T-helper 1 cell treated with Interleukin-12 subunit alpha and Interleukin-12 subunit beta and Interleukin-4 antibody, amounts not matched to agents 30 ng/mL and 1 ng/mL, for 36 hours (primary cell): ENCODE measurements at places on chromosomes 6 and 20. TPM values are rescaled to one million over a fixed set of nuclear protein-coding genes. Genes with fewer than 3 reads are reported as not detected.

Gene LST1
- 149 and 171 TPM in 2 replicates for total RNA-seq

Gene ZNF334
- total RNA-seq: 1.3 and 1.6 TPM in 2 replicates

Gene COL9A3
- total RNA-seq: 0.15 TPM in 1 of 2 replicates, not detected in the other

Gene ELOVL4
- 2.1 and 2.3 TPM in 2 replicates for total RNA-seq

Gene OR2J3
- not detected in 2 replicates for total RNA-seq

Gene MEI4
- total RNA-seq: not detected in 2 replicates

Gene TNNC2
- total RNA-seq: not detected in 2 replicates

Gene GPR6
- not detected in 2 replicates for total RNA-seq

Gene HAO1
- not detected in 2 replicates for total RNA-seq

Gene ADGB
- not detected in 2 replicates for total RNA-seq

Gene TBXT
- total RNA-seq: not detected in 2 replicates

Gene TREM2
- total RNA-seq: not detected in 2 replicates

Gene KHDRBS2
- total RNA-seq: not detected in 2 replicates

Gene HLA-DQB1
- total RNA-seq: 20.1 and 27.5 TPM in 2 replicates

Gene MICB
- total RNA-seq: 55.3 and 58.5 TPM in 2 replicates

Gene SLC22A2
- total RNA-seq: not detected in 2 replicates

Gene RBM39
- total RNA-seq: 387 and 394 TPM in 2 replicates

Gene VSX1
- not detected in 2 replicates for total RNA-seq

Gene SLC32A1
- not detected in 2 replicates for total RNA-seq

Gene CCN2
- total RNA-seq: not detected in 2 replicates

Gene LY6G6C
- 0.41 TPM in 1 of 2 replicates, not detected in the other for total RNA-seq
